Liver (tissue), 10 donors: ENCODE measurements at places on chromosomes 16 and 17.

- no peak for DNase-seq
- peaks cover 5% of the 10 kb centered on the region for H3K4me1 ChIP-seq
- no peak overlapping the region for H3K27ac ChIP-seq
- no peaks in the 10 kb centered on the region for H3K27me3 ChIP-seq
- H3K36me3 ChIP-seq: no peaks in the 10 kb centered on the region
- H3K4me3 ChIP-seq: no peak overlapping the region
These were observed 63.9 kb upstream of the SMIM36 start for GRCh38 chr17:55575058-55575636.

- H3K27me3 ChIP-seq: no peaks in the 10 kb centered on the region
- DNase-seq: no peak
- H3K27ac ChIP-seq: no peak overlapping the region
These were observed 28.0 kb downstream of the LLGL2 start for GRCh38 chr17:75553295-75554110.

DNA sequence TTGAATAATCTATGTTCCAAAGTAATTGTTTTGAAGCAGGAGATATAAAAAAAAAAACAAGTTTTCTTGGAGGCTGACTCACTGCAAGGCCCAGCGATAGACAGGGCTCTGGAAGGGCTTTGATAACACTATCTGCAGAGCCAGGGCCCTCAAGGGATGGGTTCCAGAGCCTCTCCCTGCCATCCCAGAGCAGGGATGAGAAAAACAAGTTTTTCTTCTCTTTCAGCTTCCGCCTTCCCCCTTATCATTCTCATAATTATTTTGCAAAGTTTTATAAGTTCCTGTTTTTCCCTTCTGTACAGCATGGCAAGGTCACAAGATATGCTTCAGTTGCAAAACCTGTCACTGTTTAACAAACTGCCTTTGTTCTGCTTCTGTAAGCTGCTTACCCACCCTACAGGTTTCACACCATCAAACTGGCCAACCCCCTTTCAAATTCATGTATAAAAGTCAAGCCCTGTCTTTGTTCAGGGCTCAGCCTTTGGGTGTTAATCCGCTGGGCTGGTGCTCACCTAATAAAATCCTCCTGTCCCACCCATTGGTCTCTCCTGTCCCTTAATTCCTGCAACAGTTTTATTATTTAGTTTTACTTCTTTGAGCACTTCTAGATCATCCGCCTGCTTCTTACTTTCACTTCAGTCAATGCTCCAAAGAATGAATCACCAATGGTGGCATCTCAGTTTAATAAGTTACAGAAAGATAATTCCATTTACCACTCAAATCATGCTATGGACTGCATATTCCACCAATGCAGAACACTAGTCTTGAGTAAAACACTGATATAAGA, 5.6 kb upstream of the THUMPD1 start:
- H3K27me3 ChIP-seq: no peaks in the 10 kb centered on the region
- peaks cover 13% of the 10 kb centered on the region for H3K4me1 ChIP-seq
- H3K4me3 ChIP-seq: no peak overlapping the region
- no peaks in the 10 kb centered on the region for H3K36me3 ChIP-seq
- H3K27ac ChIP-seq: no peak overlapping the region

GRCh38 chr17:19285213-19285900, 48.2 kb downstream of the EPN2 start:
- no peaks in the 10 kb centered on the region for H3K27me3 ChIP-seq
- no peak overlapping the region for H3K27ac ChIP-seq
- H3K4me3 ChIP-seq: no peak overlapping the region
- no peak for DNase-seq

- no peaks in the 10 kb centered on the region for H3K27me3 ChIP-seq
- no peak overlapping the region for H3K27ac ChIP-seq
- no peaks in the 10 kb centered on the region for H3K36me3 ChIP-seq
- H3K4me1 ChIP-seq: peaks cover 18% of the 10 kb centered on the region
- H3K4me3 ChIP-seq: no peak overlapping the region
These were observed 3.1 kb downstream of the TPPP3 start for GRCh38 chr16:67389911-67390815.

DNA sequence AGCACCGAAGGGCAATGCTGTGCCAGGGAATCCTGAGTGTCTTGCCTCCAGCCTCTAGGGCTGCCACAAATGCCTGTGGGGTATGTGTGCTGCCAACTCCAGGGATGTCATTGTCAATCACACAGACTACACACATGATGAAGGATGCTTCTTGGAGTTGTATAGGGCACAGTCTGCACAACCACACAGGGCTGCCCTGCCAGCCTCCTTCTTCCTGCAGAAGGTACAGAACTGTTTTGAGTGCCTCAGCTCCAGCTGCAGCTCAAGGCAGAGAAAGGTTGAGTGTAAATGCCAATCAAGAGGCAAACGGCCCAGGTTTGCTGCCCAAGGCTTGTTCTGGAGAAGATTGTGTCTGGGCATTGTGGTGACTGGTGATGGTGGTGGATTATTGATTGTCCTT, 15.6 kb downstream of the SCNN1B start:
- no peak overlapping the region for H3K4me3 ChIP-seq
- no peak for DNase-seq
- H3K36me3 ChIP-seq: no peaks in the 10 kb centered on the region
- no peaks in the 10 kb centered on the region for H3K4me1 ChIP-seq
- no peaks in the 10 kb centered on the region for H3K27me3 ChIP-seq

GRCh38 chr16:35733278-35733965, 2274.0 kb downstream of the TP53TG3F start:
- H3K27ac ChIP-seq: no peak overlapping the region
- peak; percentile 5 for DNase-seq
- no peaks in the 10 kb centered on the region for H3K27me3 ChIP-seq
- H3K36me3 ChIP-seq: no peaks in the 10 kb centered on the region
- H3K4me1 ChIP-seq: no peaks in the 10 kb centered on the region

DNA sequence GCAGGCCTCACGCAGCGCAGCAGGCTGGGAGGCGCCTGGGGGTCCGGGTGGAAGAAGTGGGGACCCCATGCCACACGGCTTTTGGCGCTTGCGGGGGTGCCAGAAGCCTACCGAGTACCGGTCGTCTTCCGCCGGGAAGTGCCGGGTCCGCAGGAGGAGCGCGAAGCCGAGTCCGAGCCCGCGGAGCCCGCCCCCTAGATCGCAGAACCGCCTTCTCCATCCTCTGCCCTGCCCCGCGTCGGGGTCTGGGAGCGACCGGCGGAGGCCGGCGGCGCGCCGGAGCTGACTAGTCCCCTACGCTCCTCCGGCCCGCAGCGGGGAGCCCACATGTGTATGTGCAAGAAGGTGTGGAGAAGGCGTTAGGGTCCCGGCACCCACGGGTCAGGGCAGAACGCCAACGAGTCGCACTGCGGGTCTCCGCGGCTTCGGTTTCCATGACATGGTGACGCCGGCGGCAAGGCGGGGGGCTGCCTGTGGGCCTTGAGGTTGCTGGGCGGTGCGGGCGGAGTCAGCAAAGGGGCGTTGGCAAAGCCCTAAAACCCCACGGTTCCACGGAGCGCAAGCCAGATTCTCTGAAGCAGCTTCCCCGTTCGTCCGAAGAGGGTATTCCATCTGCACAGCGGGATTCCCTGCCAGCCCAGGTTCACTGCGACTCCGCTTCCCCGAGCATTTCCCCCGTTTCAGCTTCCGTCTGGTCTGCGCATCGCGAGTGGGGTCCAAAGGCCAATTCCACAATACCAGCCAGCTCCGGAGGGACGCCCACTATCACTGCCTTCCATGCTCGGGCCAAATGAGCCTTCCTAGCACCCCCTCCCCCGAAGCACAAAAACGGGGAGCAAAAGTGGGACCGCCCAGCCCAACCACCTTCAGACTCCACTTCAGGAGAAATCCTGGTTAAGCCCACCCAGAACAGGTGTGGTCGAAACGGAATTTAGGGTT, 2.3 kb upstream of the LHX1 start:
- peaks cover 33% of the 10 kb centered on the region for H3K4me1 ChIP-seq
- peaks cover 3% of the 10 kb centered on the region for H3K27me3 ChIP-seq
- peak overlapping the region; percentile 9 for H3K4me3 ChIP-seq
- no peak overlapping the region for H3K27ac ChIP-seq
- no peaks in the 10 kb centered on the region for H3K36me3 ChIP-seq
- no peak for DNase-seq

DNA sequence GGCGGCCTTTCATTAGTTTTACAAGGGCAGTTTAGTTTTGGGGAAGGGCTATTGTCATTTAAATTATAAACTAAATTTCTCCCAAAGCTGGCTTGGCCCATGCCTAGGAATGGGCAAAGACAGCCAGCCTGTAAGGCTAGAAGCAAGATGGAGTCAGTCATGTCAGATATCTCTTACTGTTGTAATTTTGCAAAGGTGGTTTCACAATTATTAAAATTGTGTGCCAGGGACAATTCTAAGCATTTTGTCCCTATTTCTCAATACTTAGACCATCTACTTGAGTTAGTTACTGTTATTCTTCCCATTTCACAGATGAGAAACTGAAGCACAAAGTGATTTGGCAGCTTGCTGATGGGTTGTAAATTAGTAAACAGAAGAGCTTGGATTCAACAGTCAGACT, 467.7 kb upstream of the GOT2 start:
- H3K4me3 ChIP-seq: no peak overlapping the region
- no peak overlapping the region for H3K27ac ChIP-seq
- no peaks in the 10 kb centered on the region for H3K36me3 ChIP-seq
- H3K4me1 ChIP-seq: peaks cover 10% of the 10 kb centered on the region
- DNase-seq: no peak

DNA sequence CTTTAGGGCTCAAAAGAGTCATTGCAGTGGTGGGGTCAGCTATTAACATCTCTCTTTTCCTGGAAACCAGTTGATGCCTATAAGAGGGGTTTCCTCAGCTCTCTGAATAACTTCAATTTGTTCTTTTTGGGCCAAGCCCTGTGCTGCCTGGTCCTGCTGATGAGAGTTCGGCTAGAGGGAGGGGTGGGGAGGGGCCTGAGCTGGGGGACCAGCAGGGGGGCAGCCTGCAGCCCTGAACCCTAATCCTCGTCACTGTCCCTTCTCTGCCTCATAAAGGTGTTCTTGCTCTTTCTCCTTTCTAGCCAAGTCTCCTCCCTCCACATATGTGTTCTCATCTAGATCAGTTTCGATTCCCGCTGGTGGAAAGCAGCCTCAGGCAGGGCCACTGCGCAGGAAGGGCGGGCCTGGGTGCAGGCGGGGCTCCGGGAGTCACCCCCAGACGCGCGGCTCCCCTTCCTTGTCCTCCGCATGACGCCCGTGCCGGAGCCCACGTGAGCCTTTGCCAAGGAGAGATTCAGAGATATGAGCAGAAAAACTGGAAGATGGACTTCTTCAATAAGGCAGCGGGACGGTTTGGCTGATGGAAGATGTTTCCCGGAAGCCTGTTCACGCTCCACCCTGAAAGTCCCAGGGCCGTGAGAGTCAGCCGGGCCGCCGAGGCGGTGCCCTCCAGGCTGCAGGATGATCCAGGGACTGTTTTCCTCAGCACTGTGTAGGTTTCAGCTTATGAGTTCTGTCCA, 15.0 kb upstream of the RHOT1 start:
- DNase-seq: peak; percentile 76
- H3K4me3 ChIP-seq: peak overlapping the region; percentile 54
- H3K36me3 ChIP-seq: no peaks in the 10 kb centered on the region
- peaks cover 18% of the 10 kb centered on the region for H3K4me1 ChIP-seq

DNA sequence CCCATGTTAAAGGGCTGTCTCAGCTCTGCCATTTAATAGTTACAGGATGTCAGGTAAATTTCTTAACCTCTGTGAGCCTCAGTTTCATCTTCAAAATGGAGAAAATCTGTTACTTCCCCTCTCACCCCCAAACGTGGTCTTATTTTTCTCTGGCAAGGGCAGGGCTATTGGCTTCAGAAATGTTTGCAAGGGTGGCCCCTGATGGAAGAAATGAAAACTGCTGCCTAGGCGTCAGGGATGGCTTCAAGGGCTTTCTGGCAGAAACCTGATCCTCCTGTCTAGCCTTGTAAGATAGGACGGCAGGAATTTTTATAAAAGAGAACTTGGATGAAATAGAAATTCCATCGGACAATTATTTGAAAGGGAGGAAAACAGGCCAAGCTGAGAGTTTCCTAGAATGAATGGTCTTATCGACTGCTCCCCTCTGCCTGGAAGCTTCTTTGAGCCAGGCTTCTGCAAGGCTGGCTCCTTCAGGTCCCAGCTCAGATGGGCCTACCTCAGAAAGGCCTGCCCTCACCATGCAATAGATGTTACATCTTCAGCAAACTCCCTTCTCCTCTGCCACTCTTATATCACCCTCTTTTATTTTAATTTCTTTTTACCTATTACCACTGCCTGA, 43.0 kb upstream of the TANGO6 start:
- peaks cover 11% of the 10 kb centered on the region for H3K36me3 ChIP-seq
- H3K4me3 ChIP-seq: no peak overlapping the region
- H3K4me1 ChIP-seq: no peaks in the 10 kb centered on the region
- H3K27ac ChIP-seq: no peak overlapping the region

- no peak overlapping the region for H3K4me3 ChIP-seq
- H3K27ac ChIP-seq: no peak overlapping the region
These were observed 115.2 kb upstream of the KIF2B start for GRCh38 chr17:53707566-53707965.

- H3K36me3 ChIP-seq: no peaks in the 10 kb centered on the region
- H3K27ac ChIP-seq: no peak overlapping the region
- DNase-seq: no peak
- H3K4me1 ChIP-seq: peaks cover 8% of the 10 kb centered on the region
These were observed 58.0 kb downstream of the KANSL1 start for GRCh38 chr17:46135126-46135812.

- no peak overlapping the region for H3K4me3 ChIP-seq
- no peak for DNase-seq
- H3K4me1 ChIP-seq: no peaks in the 10 kb centered on the region
- no peak overlapping the region for H3K27ac ChIP-seq
- H3K36me3 ChIP-seq: no peaks in the 10 kb centered on the region
These were observed 206.9 kb downstream of the MAP2K4 start for GRCh38 chr17:12227547-12227946.

DNA sequence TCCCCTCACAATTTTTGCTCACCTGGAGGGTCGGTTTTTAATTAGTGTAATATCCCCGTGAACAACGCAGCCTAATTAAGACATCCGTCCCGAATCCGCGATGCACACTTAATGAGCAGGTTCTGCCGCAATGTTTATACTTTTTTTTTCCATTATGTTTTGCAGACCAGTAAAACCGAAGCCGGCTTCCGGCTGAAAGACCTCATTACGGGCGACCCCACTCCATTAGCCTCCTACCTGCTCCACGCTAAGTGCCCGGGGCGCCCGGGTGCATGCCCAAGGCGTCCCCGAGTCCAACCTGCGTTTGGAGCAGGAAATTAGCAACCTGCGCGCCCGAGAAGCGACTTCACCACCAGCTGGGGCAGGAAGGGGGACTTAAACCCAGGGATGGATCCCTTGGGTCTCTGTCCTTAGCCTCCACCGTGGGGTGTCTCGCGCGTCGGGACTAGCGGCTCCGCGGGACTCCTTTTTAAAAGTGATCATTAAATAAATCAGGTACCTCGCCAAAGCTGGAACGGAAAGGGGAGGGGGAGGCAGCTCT, 1.7 kb downstream of the RBFOX3 start:
- H3K27me3 ChIP-seq: peaks cover 12% of the 10 kb centered on the region
- H3K4me3 ChIP-seq: no peak overlapping the region

GRCh38 chr16:20364051-20364450, 11.5 kb upstream of the UMOD start:
- H3K27me3 ChIP-seq: no peaks in the 10 kb centered on the region
- no peaks in the 10 kb centered on the region for H3K4me1 ChIP-seq
- H3K4me3 ChIP-seq: no peak overlapping the region
- H3K36me3 ChIP-seq: no peaks in the 10 kb centered on the region
- no peak for DNase-seq
